ENCODE measurements at places on chromosomes 7 and 10.

- no peak for DNase-seq
These were observed 7.6 kb downstream of the ECHS1 start for GRCh38 chr10:133365461-133366129.

- DNase-seq, result no peak
These were observed 4.4 kb upstream of the MYL7 start for GRCh38 chr7:44145479-44145968.

DNA sequence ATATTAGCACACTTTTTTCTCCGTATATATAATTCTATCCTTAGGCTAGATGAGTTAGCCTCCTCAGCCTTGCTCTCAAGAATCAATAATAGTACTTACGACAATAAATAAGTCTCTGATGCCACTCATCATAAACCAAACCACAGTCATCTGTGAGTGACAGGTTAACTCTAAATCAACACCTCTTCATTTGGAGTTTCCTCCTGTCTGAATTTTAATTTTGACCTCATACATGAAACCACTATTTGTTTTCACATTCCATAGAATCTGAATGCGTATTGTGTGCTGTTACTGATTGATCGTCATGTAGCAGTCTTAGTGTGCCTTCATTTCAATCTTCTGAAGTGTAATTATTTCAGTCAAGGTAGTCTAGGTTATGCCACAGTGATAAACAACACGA is 85.8 kb downstream of the HGF start:
- no peak for DNase-seq

GRCh38 chr7:114708646-114709045 is 213.2 kb upstream of the MDFIC start:
- no peak for DNase-seq

DNA sequence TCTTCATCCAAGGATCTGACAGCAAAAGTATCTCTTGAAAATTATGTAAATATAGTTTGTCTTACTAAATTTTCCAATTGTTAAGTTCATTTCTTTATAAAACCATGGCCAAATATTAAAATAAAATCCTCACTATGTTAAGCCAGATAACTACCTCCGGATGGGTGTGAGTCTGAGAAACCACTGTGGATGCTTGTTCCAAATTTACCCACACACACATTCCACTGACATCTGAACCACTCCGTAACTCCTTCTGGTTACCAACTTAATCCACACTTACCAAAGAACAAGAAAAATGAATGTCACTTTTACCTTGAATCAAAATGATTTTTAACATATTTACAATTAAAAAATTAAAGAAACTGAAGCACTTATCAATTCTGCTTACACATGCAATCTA is 19.7 kb downstream of the CYTH3 start:
- DNase-seq, result no peak
